ENCODE measurements at places on chromosomes 4 and X.

DNA sequence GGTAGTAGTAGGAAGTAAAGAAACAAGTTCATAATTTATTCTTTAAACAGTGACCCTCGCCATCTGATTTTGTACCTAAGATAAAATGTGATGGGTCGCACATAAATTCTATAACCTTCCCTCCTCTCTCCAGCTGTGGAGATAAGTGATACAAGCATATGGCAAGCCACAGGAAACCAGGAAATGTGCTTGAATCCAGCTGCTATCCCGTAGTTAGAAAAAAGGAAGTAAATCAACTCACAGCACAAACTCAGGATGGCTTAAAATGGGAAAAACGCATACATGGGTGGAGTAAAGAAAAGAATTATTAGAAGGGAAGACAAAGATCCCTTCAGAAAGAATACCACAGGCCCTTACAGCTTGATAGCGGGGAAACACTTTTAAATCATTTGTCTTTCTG, 78.2 kb downstream of the ZNF827 start:
- DNase-seq = no peak

DNA sequence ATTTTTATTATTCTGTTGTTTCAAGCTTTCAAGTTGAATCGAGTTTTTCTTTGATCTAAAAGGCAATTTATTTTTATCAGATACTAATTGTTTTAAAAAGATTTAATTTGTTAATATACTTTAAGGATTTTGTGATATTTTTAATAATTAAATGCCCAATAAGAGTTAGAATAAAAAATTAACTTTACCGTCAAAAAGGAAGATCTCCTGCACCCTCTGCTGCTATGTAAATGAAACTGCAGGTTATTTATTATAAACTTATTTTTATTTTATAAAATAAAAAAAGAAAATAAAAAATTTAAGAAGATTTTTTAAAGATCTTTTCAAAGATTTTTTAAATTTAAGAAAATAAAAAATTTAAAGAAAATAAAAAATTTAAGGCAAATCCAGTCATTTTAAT, 166.1 kb downstream of the CCSER1 start:
- peak; percentile 4 for DNase-seq

GRCh38 chrX:99468993-99469392, 941.1 kb downstream of the PCDH19 start:
- DNase-seq = no peak

DNA sequence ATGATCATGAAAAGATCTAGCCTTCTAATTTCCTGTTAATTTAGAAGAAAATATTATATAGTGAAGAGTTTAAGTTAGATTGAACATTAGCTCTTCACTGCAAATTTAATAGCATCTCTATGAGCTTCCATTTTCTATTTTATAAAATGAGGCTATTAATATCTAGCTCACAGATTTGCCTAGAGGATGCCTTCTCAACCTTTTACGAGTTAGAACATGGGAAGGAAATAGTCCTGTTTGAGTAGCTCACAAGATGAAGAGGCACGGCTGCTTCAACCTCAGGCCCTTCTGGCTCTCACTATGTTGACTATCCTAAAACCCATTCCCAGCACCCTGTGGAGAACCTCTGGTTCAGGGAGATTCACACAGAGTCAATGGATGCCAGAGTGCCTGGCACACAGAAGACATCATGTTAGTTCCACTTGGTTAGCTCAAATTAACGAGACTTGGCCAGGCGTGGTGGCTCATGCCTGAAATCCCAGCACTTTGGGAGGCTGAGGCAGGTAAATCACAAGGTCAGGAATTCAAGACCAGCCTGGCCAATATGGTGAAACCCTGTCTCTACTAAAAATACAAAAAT, 97.9 kb upstream of the GUCY1A1 start:
- no peak for DNase-seq

GRCh38 chrX:31331015-31331414, 259.2 kb upstream of the FTHL17 start:
- DNase-seq = peak; percentile 38

GRCh38 chr4:176013476-176014247, 52.0 kb upstream of the WDR17 start:
- no peak for DNase-seq

DNA sequence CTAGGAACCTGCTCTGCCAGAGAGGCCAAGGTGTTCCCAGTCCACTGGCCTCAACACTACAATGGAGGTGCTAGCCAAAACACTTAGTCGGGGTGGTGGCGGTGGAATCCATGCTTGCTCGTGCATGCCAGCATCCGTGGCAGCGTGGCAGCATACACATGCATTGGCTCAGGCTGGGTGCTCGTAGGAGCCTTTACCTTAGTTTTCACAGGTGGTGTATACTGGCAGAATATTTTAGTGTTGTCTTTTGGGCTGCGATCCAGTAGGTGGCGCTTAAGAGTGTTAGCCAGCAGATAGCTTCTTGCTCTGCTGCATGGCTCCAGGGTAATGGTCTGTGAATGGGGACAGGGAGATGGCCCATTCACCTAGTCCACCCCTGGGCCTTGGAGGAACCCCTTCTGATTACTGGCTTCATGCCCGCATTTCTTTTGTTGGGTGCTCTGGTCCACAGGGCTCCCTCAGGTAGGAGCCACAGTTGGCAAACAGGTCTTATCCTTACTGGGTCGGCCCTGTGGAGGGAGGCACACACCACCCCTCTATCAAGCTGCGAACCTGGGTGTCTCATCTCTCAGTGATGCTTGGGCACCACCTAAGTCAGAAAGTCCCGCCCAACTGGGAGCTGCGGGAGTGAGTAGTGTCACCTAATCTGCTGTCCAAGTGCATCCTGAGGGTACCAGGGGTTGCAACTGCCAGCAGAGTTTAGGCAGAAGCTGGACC, 40.0 kb downstream of the RIPPLY1 start:
- no peak for DNase-seq

DNA sequence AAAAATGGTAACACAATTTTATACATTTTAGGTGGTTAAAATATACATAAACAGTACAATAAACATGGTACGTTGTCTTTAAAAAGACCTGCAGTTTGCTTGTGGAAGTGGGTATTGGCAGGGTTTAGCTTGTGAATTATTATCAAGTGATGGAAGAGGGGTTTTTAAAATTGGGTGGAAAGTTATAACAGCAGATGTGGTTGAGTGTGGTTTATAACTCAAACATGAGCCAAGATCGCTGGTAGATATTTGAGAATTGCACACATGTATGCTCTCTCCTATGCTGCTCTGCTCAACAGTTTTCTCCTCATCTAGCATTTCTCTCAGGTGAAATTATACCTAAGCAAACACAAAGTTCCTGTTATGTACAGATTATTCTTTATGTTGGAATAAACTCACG, 14.0 kb downstream of the EPGN start:
- no peak for DNase-seq

GRCh38 chrX:37638047-37638446, 47.5 kb upstream of the XK start:
- no peak for DNase-seq

- peak; percentile 28 for DNase-seq
These were observed 1.2 kb upstream of the TAPT1 start for GRCh38 chr4:16227462-16227868.

GRCh38 chrX:11254417-11255109, 38.6 kb upstream of the AMELX start:
- no peak for DNase-seq

DNA sequence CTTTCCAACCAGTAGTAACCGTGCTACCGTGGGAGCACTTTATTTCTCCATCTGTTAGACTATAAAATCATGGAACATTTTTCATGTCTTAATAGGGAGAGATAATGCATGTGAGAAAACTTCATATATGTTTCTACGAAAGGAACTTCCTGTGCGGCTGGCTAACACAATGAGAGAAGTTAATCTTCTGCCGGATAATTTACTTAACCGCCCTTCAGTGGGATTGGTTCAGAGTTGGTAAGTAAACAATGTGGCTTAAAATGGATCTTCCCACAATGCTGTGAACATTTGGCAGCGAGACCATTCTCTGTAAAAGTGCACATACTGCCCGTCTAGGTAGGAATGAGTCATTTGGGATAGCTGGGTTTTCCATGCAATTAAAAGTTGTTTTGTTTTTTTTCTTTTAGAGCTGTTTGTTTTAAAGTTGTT, 29.6 kb downstream of the PDK3 start:
- DNase-seq = peak; percentile 49

DNA sequence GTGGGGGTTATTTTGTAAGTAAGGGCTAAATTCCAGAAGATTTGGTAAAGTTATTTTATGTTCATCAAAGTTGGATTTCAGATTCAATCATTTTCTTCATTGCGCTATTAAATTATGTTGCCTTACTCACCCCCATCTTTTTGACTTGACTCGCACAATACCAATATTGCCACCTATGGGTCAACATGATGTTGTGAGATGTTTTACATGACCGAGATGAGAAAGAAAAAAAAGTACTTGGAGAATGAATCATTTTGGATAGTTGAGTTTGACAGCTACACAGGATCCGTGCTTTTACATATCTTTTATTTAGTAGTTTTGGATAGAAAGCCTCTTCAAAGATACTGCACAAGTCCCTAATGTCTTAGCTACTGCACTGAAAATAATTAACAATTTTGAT, 224.2 kb upstream of the EMCN start:
- peak; percentile 45 for DNase-seq

DNA sequence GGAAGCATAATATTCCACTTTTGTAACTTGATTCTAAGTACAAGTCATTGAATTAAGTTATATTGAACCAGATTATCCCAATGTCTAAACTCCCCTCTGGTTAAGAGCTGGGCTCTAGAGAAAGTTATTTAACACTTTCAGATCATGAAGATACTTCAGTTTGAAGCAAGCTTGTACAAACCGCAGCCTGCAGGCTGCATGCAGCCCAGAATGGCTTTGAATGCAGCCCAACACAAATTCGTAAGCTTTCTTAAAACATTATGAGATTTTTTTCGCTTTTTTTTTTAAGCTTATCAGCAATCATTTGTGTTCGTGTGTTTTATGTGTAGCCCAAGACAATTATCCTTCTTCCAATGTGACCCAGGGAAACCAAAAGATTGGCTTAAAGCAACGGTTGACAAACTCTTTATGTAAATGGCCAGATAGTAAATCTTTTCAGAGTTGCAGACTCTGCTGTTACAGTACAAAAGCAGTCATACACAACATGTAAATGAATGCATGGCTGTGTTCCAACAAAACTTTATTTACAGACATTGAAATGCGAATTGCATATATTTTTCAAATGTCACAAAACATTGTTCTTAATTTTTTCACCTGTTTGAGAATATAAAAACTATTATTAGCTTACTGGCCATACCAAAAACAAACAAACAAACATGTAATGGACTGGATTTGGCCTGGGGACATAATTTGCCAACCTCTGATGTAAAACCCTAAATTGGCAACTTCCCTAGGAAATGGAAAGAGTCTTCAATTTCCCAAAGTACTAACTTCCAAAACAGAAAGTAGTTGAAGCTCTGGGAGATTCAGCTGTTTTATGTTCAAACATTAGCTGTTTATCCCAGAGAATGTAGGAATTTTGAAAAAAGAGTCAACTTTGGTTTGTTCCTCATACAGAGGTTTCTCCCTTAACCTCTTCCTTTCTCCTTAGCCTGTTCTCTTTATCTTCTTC, 201.1 kb upstream of the MBNL3 start:
- DNase-seq = no peak

- DNase-seq = peak; percentile 72
These were observed 3.2 kb downstream of the CXorf38 start for GRCh38 chrX:40644176-40644575.

- DNase-seq = peak; percentile 54
These were observed 7.6 kb upstream of the OPHN1 start for GRCh38 chrX:68440940-68441339.

- peak; percentile 12 for DNase-seq
These were observed 279.2 kb upstream of the NOCT start for GRCh38 chr4:138736362-138736761.

- DNase-seq = no peak
These were observed 64.6 kb downstream of the KDM6A start for GRCh38 chrX:44937606-44938005.

- DNase-seq = peak; percentile 87
These were observed 33.1 kb downstream of the LNX1 start for GRCh38 chr4:53558065-53558801.

- DNase-seq = peak; percentile 76
These were observed 184.5 kb downstream of the ARHGAP10 start for GRCh38 chr4:147916351-147916750.
